ENCODE measurements at places on chromosomes 11 and 22. TPM values are rescaled to one million over a fixed set of nuclear protein-coding genes. Genes with fewer than 3 reads are reported as not detected.

CYTH4 gene
- total RNA-seq, result not detected

ANO1 gene
- total RNA-seq, result 0.43 TPM

SWAP70 gene
- 86.6 TPM for total RNA-seq

UPK3A gene
- not detected for total RNA-seq

SLC22A9 gene
- total RNA-seq, result not detected

LIF gene
- total RNA-seq, result 1.0 TPM

NCAM1 gene
- total RNA-seq, result 1.4 TPM

TSPAN18 gene
- total RNA-seq, result 0.52 TPM

MMP3 gene
- 99.6 TPM for total RNA-seq

BRSK2 gene
- under 0.01 TPM for total RNA-seq

ANKK1 gene
- total RNA-seq, result not detected

All from articular chondrocyte of knee joint (primary cell).